Neural cell (in vitro differentiated cells): ENCODE measurements at places on chromosomes 2 and 18. TPM values are rescaled to one million over a fixed set of nuclear protein-coding genes. Genes with fewer than 3 reads are reported as not detected.

Gene ST6GAL2
- polyA plus RNA-seq, result 21.8 and 22.1 TPM in 2 replicates

Gene DLGAP1
- polyA plus RNA-seq, result 4.0 and 4.5 TPM in 2 replicates

Gene WIPF1
- 0.25 and 0.44 TPM in 2 replicates for polyA plus RNA-seq

Gene MSTN
- polyA plus RNA-seq, result 1.2 and 1.3 TPM in 2 replicates

Gene CERKL
- polyA plus RNA-seq, result not detected in 2 replicates

Gene GATA6
- polyA plus RNA-seq, result not detected in 2 replicates

Gene DLX1
- polyA plus RNA-seq, result 67.3 and 83.1 TPM in 2 replicates

Gene NT5DC4
- not detected in 2 replicates for polyA plus RNA-seq

Gene ITGA4
- 0.40 TPM in 1 of 2 replicates, not detected in the other for polyA plus RNA-seq

Gene CYTIP
- polyA plus RNA-seq, result not detected in 2 replicates

Gene TFPI
- 0.51 TPM in 1 of 2 replicates, not detected in the other for polyA plus RNA-seq

Gene ACAA2
- polyA plus RNA-seq, result 6.3 and 9.8 TPM in 2 replicates

Gene FEV
- not detected in 2 replicates for polyA plus RNA-seq

Gene SERPINB12
- not detected in 2 replicates for polyA plus RNA-seq

Gene DSC3
- polyA plus RNA-seq, result 0.10 TPM in 1 of 2 replicates, not detected in the other

Gene MTX2
- 99.0 and 128 TPM in 2 replicates for polyA plus RNA-seq

Gene CXCR4
- 0.50 and 1.6 TPM in 2 replicates for polyA plus RNA-seq

Gene SDC1
- polyA plus RNA-seq, result 14.9 and 16.6 TPM in 2 replicates

Gene KLF7
- 28.1 and 31.5 TPM in 2 replicates for polyA plus RNA-seq

Gene LYG1
- polyA plus RNA-seq, result 2.8 and 6.8 TPM in 2 replicates

Gene AOX1
- polyA plus RNA-seq, result not detected in 2 replicates

Gene CCBE1
- 0.19 TPM in 1 of 2 replicates, not detected in the other for polyA plus RNA-seq

Gene FOXI3
- polyA plus RNA-seq, result not detected in 2 replicates

Gene OR6B2
- polyA plus RNA-seq, result not detected in 2 replicates

Gene CHCHD5
- polyA plus RNA-seq, result 34.9 and 41.1 TPM in 2 replicates

Gene UGT1A3
- not detected in 2 replicates for polyA plus RNA-seq

Gene CDH19
- polyA plus RNA-seq, result 0.11 and 0.28 TPM in 2 replicates

Gene TEKT4
- not detected in 2 replicates for polyA plus RNA-seq

Gene GULP1
- 4.9 and 10.2 TPM in 2 replicates for polyA plus RNA-seq

Gene PHOSPHO2
- 15.0 and 25.4 TPM in 2 replicates for polyA plus RNA-seq

Gene PSMA8
- not detected in 2 replicates for polyA plus RNA-seq

Gene C2orf92
- polyA plus RNA-seq, result 10.7 and 13.3 TPM in 2 replicates

Gene PLEKHM3
- 10.7 and 13.4 TPM in 2 replicates for polyA plus RNA-seq

Gene CDH2
- 193 and 199 TPM in 2 replicates for polyA plus RNA-seq

Gene PLB1
- 2.8 and 3.4 TPM in 2 replicates for polyA plus RNA-seq
